CD4-positive, alpha-beta T cell treated with Interleukin-15 for 1 hour (primary cell): ENCODE measurements at places on chromosomes 5 and 9.

DNA sequence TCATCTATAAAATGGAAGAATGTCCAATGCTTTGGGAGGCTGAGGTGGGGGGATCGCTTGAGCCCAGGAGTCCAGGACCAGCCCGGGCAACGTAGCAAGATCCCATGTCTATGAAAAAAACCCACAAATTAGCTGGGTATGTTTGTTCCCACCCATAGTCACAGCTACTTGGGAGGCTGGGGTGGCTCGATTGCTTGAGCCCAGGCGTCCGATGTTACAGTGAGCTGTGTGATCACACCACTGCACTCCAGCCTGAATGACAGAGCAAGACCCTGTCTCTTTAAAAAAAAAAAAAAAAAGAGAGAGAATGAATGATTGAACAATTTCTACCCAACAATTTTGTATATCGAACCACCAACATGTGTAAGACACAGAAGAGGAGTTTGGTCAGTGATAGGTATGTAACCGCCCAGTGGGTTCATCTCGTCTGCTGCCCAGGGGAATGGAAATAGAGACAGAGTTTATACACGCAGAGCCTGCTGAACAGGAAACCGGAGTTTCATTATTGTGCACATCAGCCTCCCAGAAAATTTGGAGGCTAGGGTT lies 26.2 kb upstream of the ERGIC1 start:
- no peak for DNase-seq

DNA sequence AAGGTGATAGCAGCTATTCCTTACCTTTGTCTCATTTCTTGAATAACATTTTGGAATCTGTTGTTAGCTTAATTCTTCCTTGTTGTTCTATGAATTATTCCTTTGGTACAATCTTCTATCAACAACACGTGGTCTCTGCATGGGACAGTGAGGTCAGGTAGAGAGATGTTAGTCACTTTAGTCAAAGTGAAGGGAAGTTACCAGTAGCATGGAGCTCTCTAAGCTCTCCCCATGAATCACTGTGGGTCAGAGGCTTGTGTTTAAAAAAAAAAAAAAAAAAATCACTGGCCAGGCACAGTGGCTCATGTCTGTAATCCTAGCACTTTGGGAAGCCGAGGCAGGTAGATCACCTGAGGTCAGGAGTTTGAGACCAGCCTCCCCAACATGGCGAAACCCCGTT lies 116.0 kb downstream of the GOLPH3 start:
- DNase-seq: no peak

DNA sequence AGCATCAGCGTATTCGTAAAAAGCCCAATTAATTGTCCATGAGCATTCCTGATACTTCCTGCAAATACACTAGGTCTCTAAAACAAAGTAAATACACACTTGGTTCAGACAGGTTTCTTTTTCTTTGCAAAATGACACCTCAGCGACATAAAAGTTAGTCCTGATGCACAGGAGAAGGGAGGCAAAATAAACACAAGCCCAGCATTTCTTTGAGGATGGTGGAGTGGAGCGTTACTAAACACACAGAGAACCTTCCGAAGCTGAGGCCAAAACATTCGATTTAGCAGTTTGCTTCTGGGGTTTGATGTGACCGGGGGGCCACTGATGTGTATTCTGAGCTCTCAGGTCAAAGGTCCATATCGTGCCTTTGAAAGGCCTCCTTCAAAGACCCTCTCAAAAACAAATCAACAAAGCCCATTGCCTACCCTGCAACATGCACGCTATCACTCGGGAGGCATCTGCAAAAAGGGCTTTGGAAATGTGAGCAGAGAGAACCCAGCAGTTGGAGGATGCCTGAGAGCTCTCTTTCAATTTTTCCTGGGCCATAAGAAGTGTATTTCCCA lies 268.4 kb upstream of the PANK3 start:
- DNase-seq: no peak

- DNase-seq: no peak
Measured at GRCh38 chr9:1837453-1838084, 177.6 kb upstream of the SMARCA2 start.

DNA sequence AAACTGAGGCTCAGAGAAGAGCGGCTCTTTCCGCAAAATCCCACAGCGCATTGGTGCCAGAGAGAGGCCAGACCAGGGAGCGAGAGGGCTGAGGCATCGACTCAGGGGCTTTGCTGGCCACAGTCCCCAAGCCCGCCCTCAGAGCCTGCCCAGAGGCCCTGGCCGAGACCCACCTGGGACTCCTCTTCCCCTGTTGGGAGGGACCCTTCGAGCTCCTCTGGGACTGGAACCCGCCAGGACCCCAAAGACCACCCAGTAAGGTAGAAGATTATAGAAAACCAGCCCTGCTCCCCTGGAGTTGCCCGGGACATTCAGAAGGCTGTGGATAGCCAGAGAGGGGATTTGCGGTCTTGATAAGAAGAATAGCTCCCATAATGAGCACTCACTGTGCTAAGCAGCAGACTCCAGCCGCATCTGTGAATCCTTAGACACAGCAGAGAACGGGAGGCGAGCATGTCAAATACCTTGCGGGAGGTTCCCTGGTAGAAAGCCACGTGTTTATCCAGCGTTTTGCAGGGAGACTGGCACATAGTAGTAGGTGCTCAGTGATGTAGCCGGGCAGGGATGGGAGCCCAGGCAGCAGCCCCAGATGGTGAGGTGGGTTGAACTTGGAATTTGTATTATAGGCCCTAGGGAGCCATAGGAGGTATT lies 651 bp upstream of the AK1 start:
- DNase-seq: no peak

DNA sequence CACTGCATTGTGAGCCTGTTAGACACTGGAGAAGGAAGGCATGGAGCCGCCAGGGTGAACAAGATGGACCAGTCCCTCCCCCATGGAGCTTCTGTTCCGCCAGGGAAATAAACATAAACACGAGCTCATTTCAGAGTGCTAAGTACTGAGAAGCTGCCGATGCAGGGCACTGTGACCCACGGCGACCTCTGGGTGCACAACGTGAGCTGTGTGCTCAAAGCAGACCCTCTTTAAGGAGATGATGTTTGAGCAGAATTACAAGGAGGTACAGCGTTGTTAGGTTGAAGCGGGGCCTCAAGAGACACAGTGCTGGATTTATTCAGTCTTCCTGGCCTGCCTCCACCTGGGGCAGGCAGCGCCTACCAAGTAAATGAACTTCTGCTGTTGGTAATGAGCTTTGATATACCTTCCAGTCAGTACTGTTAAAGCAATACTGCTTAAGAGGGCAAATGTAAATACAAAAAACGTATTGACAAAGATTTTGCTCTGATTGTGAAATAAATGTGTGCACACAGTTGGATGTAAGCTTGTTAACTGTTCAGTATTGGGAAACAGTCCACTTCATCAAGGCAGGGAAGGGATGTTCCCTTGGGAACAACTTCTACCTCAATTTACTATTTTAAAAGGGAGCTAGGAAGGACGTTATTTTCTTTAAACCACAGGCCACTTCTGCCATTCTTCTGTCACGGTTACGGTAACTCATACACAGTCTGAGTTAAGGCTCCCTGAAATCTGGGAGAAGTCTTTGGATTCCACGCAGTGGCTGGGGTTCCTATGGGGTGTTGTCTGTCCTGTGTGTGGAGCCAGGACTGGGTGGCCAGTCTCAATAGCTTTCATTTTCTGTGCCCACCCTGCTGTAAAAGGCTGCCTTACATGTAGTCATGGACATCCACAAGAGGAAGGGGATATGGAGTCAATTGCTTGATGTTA lies 48.9 kb upstream of the DMRT1 start:
- DNase-seq: no peak

DNA sequence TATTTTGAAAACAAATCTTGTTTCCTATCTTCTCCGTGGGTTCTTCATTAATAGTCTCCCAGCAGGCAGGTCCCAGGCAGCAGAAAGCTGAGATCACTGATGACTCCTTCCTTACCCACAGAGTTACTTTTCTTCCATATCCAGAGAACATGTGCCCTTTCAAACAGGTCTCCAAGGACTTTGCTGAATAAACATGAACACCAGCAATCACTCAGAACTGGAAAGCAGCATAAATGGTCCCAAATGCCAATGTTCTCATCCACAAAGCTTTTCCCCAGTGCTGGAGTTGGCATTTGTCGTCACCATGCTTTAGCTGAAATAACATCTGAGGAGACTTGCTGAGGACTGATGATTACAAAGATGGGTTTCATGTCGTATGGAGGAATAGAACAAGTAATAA lies 134.0 kb downstream of the YIPF5 start:
- DNase-seq: no peak

GRCh38 chr9:105541838-105542237 lies 16.1 kb upstream of the FKTN start:
- DNase-seq: no peak

DNA sequence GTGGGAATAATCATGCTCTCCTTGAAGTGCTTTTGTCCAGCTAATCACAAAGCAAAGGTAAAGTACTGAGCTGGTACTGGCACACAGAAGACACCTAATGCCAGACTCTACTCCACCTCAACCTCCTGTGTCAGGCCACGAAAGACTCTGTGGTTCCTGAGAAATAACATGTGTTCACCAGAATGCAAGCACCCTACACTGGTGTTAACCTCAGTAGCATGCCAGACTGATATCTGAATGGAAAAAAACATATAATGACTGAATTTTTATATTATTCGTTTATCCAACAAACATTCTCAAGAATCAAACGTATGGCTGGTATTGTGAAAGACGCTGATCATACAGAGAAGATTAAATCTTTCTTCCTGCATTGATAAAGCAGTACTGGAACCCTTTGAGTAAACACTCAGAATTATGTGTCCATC lies 97.1 kb upstream of the IFNE start:
- DNase-seq: peak; percentile 21

DNA sequence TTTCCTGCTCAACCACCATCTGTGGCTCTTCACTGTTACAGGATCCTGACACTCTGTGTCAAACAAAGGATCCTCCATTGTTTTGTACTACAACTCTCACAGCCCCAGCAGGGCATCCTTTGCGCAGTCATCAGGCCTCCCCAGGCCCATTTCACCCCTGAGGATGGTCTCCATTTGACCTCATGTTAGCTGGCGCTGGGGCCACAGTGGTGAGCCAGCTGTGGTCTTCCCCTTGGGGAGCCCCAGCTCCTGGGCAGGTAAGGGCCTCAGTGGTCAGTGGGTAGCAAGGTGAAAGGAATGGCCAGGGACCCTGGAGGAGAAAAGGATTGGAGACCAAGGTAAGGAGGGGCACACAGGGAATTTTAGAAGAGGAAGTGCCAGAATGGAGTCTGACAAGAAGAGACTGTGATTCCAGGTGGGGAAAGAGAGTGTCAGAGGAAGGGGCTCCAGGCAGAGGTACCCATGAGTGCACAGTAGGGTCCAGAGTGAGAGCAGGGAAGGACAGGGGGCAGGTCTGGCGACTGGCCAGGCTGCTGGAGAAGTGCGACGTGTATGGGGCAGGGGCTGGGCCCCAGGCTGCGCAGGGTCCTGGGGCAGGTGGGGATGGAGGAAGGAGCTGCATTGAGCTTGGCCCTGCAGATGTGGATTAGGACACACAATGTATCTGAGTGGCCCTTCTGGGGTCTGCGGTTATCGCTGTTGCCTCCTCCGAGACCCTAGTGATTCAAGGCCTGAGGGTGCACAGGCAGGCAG lies 109.9 kb downstream of the PHF2 start:
- DNase-seq: peak; percentile 15

GRCh38 chr5:35884773-35885172 lies 28.1 kb downstream of the IL7R start:
- no peak for DNase-seq

- no peak for DNase-seq
Measured at GRCh38 chr5:58224661-58225060, 235.2 kb downstream of the PLK2 start.

GRCh38 chr9:107890921-107891465 lies 401.4 kb upstream of the KLF4 start:
- no peak for DNase-seq

DNA sequence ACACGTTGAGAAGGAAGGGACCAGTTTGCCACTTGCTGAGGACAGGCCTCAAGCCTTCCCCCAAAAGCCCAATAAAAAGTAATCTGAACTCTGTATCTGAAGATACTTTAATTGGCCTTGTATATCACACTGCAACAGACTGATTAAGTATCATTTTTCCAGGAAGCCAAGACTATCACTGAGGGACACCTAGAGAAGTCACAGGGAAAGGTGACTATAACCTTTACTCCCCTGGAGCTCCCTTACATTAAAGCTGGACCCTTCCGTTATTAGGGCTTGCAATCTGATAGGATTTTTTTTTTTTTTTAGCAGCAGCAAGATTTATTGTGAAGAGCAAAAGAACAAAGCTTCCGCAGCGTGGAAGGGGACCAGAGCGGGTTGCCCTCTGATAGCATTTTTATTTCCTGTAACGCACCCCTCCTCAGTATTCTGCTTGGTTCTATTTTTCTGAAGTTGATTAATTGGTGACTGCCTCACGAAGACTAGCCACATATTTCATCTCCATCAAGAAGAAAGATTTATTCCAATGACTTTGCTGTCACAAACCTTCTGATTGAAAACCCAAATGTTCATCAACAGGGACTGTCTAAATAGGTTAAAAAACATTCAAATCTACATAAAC lies 2.7 kb downstream of the CDC14B start:
- DNase-seq: no peak

GRCh38 chr5:116543501-116543900 lies 31.1 kb downstream of the SEMA6A start:
- no peak for DNase-seq

DNA sequence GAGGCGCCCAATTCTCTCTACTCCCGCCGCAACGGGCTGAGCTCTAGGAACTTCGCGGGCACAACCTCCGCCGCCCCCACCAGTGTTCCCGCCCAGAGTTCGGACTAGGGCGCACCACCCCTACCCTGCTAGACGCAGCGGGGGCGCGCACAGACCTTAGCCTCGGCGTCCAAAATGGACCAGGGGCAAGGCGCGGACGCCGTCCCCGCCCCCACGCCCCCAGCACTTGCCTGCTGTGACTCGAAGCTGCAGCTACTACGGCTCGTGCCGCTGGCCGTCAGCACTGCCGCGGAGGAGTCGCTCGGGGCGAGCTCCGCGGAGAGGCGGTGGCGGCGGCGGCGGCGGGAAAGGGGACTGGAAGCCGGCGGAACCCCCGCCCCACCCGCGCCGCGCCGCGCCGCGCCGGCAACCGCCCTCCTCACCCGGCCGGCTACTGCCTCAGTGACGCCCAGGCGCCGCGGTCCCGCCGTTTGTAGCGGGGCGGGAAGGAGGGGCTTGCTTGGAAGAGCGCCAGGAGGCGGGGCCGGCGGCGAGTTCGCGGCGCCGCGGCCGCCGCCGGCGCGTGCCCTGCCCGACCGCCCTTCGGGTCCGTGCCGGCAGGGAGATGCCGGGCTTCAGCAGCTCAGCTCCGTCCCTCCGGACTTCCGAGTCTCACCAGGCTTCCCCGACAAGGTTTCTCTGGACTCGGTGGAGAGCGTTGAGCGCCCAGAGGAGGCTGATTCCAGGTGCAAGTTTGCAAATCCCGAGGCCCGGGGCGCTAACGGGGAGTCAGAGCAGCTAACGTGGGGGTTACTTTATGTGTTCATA lies 4.5 kb downstream of the ELAVL2 start:
- no peak for DNase-seq
